HFFc6 (cell line): ENCODE measurements at places on chromosomes 12 and 14. TPM values are rescaled to one million over a fixed set of nuclear protein-coding genes. Genes with fewer than 3 reads are reported as not detected.

Gene GARIN6
- total RNA-seq = not detected in 3 replicates

Gene ENDOU
- total RNA-seq = 0.11 to 0.22 TPM (median 0.11 TPM) in 3 replicates

Gene CBLN3
- 4.2 to 4.8 TPM (median 4.2 TPM) in 3 replicates for total RNA-seq

GRCh38 chr12:54734196-54734950, 86.2 kb upstream of the DCD start:
- no peak overlapping the region for H3K4me3 ChIP-seq
- no peaks in the 10 kb centered on the region for H3K4me1 ChIP-seq
- no peaks in the 10 kb centered on the region for H3K36me3 ChIP-seq
- peaks cover 9% of the 10 kb centered on the region; the same call in 1 of the 2 replicates for H3K27me3 ChIP-seq
- no peak overlapping the region for H3K27ac ChIP-seq
- no peak for DNase-seq

GRCh38 chr14:83197271-83197670, 1663.6 kb upstream of the SEL1L start:
- H3K4me1 ChIP-seq = no peaks in the 10 kb centered on the region
- no peak overlapping the region for H3K27ac ChIP-seq
- no peaks in the 10 kb centered on the region; the same call in 1 of the 2 replicates for H3K36me3 ChIP-seq

- no peaks in the 10 kb centered on the region for H3K36me3 ChIP-seq
- DNase-seq = no peak
- H3K4me3 ChIP-seq = no peak within 1 kb of the TSS; the same call in 1 of the 2 replicates
Measured at GRCh38 chr14:99644723-99645544, at the start of gene HHIPL1. Gene HHIPL1, plus strand, starts transcription at chr14:99645129. Its CDS starts 79 bp downstream, at chr14:99645208.

DNA sequence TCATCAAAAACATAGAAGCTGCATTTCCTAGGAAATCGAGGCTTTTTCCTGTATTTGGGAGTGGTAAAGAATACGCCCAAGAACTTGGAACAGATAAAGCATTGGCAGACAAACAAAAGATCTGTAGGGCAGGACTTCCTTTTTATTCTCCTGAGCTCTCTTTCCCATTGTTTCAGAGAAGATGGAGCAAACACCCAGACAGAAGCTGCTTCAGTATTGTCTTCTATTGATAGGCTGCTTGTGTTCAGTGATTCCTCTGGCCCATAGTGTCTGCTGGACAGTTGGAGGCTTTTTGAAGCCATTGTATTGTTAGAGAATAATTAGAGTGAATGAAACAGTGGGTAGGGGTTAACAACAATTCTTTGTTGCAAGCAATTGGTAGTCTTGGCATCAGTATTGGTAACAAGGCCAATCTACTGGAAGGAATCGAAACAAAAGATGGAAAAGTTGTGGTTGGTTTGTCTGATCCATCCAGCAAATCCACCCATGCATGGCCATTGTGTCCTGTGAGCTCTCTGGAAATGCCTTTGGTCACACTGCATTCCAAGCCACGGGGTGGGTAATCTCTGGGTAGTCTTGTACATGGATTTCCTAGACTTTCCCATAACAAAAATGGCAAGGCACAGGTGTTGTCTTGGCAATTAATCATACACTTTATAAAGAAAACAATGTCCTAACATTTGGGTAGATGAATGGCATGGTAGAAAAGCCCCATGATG, 424.8 kb downstream of the RAD51B start:
- H3K36me3 ChIP-seq = no peaks in the 10 kb centered on the region
- H3K27me3 ChIP-seq = no peaks in the 10 kb centered on the region; the same call in 1 of the 2 replicates
- H3K4me1 ChIP-seq = peaks cover 55% of the 10 kb centered on the region
- no peak for DNase-seq
- H3K27ac ChIP-seq = no peak overlapping the region
